Adipocyte (in vitro differentiated cells): ENCODE measurements at places on chromosomes 12 and 14.

GRCh38 chr14:64811676-64812075 lies 68.0 kb downstream of the SPTB start:
- peak; percentile 39 for DNase-seq

DNA sequence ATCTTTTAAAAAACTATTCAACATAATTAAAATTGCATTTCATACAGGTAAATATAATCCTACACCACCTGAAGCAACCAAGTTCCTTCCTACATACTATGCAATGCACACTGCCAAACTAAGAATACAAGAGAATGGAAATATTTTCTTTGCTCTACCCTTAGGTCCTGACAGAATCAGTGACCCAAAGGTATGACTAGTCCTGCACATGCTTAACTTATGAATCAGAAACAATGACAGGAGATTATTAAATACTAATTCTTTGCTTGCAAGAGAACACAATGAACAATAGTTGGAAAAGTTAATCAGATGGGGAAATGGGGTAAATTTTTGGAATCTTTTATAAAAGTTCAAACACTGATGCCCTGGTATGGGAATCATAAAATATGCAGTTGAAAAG lies 220.1 kb downstream of the SOX5 start:
- no peak for DNase-seq

DNA sequence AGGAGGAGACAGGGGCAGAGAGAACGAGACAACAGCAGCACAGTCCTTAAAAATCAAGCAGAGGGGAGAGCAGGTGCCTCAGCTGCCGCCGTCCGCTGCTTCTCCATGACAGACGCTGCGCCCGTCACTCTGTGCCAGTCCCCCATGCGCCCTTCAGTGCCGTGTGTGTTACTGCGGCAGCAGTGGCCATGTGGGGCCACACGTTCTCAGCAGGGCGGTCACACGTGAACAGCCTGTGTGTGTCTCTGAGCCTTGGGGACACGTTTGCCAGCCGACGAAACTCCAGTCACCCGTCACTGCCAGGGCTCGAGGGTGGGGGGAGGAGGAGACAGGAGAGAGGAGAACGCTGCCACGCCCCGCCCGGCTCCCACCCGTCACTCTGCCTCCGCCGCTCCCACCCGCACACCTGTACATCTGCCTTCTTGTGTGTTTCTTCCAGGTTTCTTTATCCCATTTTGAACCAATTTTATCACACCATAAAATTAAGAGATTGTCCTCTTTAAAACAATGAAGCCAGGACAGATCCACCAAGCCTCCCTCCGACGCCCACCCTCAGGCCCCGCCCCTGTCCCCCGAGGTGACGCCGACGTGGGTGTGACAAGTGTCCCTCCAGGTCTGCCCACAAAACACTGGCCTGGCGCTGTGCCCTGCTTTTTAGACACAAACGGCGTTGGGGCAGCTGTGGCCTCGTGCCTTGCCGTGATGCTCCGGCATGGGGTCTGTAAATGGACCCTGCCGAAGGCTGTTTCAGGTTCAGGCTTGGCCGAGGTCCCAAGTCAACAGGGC lies 58.2 kb downstream of the GALNT9 start:
- no peak for DNase-seq

- DNase-seq = no peak
Measured at GRCh38 chr14:99733211-99733539, 49.1 kb downstream of the CYP46A1 start.

DNA sequence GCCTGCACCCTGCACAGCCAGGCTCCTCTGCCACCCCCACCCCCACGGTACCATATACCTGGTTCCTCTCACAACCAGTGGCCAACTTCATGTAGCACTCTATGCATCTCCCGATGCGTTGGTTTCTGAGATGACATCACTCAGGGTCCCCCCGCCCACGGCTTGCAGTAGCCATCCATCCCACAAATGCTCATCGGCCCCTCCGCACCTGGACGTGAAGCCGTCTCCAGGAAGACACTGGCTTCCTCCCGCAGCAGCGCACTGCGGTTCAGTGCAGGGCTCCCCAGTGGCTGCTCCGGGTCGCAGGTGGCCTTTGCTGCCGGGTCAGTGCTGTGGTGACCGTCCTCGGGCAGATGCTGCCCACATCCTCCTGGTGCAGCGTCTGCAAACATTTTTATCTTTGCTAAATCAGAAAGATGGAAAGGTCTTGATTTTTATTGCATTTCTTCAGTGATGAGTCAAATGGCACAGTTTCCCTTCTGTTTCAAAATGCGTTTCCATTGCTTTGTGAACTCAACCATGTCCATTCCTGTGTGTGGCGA lies 27.5 kb upstream of the MMP17 start:
- DNase-seq = no peak
